HFFc6 (cell line): ENCODE measurements at places on chromosomes 7 and 10.

DNA sequence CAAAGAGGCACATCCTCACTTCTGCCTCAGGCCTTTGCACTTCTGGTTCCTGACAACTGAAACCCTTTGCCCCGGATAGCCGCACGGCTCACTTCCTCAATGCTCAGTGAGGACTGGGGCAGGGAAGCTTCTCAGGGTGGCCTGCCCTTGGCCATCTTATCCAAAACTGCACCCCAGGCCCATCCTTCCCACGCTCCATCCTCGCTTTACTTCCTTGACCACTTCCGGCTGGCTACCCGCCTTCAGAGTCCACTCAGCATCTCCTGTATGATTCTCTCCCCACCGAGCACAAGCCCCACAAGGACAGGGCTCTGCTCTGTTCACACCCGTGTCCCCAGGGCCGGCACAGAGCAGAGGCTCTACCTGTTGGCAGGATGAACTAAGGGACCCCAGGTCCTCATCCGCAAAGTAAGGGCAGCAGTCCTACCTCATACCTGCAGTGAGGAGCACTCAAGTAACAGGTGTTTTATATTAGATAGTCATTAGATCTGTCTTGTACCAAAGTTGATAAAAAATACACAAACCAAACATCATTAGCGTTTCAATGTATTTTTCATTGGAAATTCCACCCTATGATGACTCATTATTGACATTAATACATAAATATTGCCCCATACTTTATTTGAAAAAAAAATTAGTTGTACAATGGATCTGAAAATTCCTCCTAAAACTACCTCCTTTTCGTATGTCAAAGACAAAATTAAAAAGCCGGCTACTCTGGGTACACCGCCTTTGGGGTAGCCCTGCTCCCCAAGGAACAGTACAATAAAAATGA lies 35.0 kb downstream of the GNA12 start:
- DNase-seq = no peak
- no peak overlapping the region for H3K4me3 ChIP-seq
- 0 out of 2 replicates have a peak, but pooled peaks cover 3% of the 10 kb centered on the region for H3K27me3 ChIP-seq

- H3K36me3 ChIP-seq = peaks cover 14% of the 10 kb centered on the region
- peak; percentile 5 for DNase-seq
- H3K27ac ChIP-seq = no peak overlapping the region; the same call in 1 of the 2 replicates
- peaks cover 59% of the 10 kb centered on the region for H3K4me1 ChIP-seq
Measured at GRCh38 chr7:7793921-7794320, 75.5 kb upstream of the RPA3 start.

DNA sequence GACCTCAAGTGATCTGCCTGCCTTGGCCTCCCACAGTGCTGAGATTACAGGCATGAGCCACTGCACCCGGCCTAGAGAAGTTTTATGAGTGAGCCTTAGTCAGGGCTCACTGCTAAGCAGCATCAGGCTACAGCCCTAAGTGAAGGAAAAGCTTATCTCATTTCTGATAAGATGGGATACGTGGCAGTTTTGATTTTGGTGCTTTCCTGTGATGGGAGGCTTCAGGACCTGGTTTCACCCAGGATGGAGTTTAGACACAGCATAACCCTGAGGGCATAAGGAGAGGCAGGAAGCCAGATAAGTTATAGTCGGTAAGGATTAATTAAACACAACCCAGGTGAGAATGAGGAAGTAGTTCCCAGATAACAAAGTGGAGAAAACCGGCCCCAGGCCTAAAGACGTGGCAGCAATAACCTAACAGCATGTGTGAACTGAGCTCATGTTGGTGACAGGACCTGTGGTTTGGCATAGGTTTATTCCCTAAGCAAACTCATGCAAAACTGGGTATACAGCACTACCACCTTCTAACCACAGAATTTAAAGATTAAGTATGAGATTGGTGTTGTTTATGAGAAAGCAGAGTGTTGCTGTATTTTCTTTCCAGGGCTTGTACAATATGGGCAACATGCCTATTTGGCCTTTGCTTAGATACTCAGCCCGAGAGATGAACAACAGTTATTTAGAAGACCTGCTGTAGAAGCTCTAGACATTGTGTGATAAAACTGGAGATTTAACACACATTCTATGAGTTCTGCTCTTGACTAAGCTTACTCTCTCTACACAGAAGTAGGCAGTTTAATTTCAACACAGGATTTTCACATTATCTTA lies 119.4 kb downstream of the COL28A1 start:
- H3K36me3 ChIP-seq = no peaks in the 10 kb centered on the region
- no peak for DNase-seq
- peak overlapping the region; percentile 60; the same call in 1 of the 2 replicates for H3K27ac ChIP-seq
- H3K4me1 ChIP-seq = peaks cover 6% of the 10 kb centered on the region; the same call in 1 of the 2 replicates

- H3K4me1 ChIP-seq = peaks cover 46% of the 10 kb centered on the region
- DNase-seq = no peak
- H3K27me3 ChIP-seq = no peaks in the 10 kb centered on the region
- H3K36me3 ChIP-seq = no peaks in the 10 kb centered on the region
- no peak overlapping the region for H3K4me3 ChIP-seq
Measured at GRCh38 chr7:34322841-34323240, 335.2 kb upstream of the NPSR1 start.

DNA sequence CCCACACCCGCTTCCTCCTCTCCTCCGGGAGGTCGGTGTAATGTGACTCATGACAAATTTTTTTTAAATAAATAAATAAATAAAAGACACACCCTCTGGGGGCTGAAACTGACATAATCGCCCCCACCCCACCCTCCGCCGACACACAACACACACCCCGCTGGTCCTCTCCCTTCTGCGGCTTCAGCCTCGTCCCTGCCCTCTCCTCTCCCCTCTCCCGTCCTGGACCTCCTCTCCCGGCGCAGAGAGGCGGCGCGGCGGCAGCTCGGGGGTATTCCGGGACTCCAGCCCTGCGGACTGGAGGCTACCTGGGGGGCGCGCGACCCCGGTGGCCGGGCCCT lies 686 bp downstream of the ABI1 start:
- peak overlapping the region; percentile 96 for H3K27ac ChIP-seq
- H3K36me3 ChIP-seq = peaks cover 5% of the 10 kb centered on the region; the same call in 1 of the 2 replicates
- peaks cover 9% of the 10 kb centered on the region; the same call in 1 of the 2 replicates for H3K27me3 ChIP-seq
- peak overlapping the region; percentile 97 for H3K4me3 ChIP-seq
- DNase-seq = peak; percentile 72
- peaks cover 41% of the 10 kb centered on the region for H3K4me1 ChIP-seq

GRCh38 chr7:104029765-104030164 lies 40.3 kb upstream of the RELN start:
- DNase-seq = no peak
- no peak overlapping the region for H3K27ac ChIP-seq
- no peak overlapping the region for H3K4me3 ChIP-seq
- H3K36me3 ChIP-seq = no peaks in the 10 kb centered on the region

DNA sequence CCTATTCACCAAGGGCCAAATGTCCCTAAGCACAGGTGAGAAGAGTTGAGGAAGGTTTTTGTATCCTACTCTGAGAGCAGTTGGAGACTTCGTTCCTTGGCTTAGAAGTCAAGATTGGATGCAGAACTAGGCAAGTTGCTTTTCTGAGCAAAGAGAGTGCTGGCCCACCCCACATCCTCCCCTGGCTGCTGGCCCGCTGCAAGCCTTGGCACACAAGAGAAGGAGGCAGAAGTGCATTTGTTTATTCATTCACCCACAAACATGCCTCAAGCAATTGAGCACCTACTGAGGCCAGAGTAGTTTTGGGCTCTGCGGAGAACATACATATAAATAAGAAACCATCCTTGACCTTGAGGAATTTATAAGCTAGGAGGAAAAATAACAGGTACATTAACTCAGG lies 318.9 kb downstream of the KCNMA1 start:
- no peak for DNase-seq
- H3K27me3 ChIP-seq = peaks cover 2% of the 10 kb centered on the region; the same call in 1 of the 2 replicates
- H3K27ac ChIP-seq = no peak overlapping the region

DNA sequence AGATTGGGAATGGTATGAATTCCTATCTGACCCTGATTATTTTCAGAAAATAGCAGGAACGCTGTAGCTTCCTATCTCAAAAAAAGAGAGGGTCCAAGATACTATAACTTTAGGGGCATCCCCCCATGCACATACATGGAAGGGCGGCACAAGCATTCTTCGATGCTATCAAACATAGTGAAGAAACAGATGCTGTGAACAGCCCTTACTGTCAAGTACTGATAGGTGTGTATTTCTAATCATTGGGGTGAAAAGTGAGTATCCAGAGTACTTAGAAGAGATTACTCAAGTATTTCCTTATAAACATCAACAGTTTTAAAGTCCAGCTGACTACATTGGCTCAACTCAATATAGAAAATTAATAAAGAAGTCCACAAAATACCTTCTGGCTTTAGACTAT lies 17.0 kb upstream of the NUP42 start:
- no peaks in the 10 kb centered on the region for H3K4me1 ChIP-seq
- DNase-seq = no peak
- no peak overlapping the region for H3K4me3 ChIP-seq
- H3K27me3 ChIP-seq = no peaks in the 10 kb centered on the region
- H3K27ac ChIP-seq = no peak overlapping the region

DNA sequence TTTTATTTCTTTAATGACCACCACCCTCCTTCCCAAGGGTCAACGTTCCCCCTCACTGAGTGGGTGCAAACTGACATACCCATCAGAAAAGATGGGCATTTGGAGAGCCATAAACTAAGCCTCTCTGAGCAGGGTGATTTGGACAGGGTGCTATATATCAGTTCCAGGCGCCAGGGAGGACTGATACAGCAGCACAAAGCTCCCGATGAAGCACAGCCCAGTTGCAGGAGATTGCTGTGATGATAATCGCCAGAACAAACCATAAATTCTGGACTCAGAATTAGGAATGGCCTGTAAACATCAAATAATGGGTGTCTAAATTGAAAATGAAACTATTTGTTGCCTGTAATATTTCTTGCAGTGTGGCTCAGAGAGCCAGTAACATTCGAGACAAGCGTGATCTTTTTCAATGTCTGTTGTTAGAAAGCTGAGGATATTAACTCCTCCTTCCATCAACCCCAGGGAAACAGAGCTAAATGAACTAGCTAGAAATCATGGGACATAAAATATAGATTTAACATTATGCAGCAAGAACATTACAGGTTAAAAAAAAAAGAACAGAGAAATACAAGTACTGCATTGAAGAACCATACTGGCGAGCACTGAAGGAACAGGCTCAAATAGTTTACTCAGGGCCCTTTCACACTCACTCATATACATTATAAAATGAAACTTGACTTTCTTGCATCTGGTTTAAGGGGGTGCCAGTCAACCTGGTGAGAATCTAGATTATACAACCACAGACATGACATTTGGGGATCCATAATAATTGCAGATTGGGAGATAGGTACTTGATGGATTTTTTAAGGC lies 137.5 kb upstream of the LRRTM3 start:
- DNase-seq = no peak
- H3K27me3 ChIP-seq = no peaks in the 10 kb centered on the region
- peaks cover 22% of the 10 kb centered on the region for H3K4me1 ChIP-seq
- no peak overlapping the region for H3K4me3 ChIP-seq
- H3K27ac ChIP-seq = no peak overlapping the region

GRCh38 chr7:150396426-150396825 lies 17.3 kb downstream of the ZNF775 start:
- H3K4me1 ChIP-seq = peaks cover 56% of the 10 kb centered on the region
- peaks cover 2% of the 10 kb centered on the region; the same call in 1 of the 2 replicates for H3K27me3 ChIP-seq
- no peak overlapping the region for H3K4me3 ChIP-seq
- no peak for DNase-seq

- H3K27ac ChIP-seq = no peak overlapping the region
- no peak for DNase-seq
- no peaks in the 10 kb centered on the region for H3K4me1 ChIP-seq
- no peak overlapping the region for H3K4me3 ChIP-seq
Measured at GRCh38 chr7:98493030-98493778, 92.3 kb upstream of the BAIAP2L1 start.

DNA sequence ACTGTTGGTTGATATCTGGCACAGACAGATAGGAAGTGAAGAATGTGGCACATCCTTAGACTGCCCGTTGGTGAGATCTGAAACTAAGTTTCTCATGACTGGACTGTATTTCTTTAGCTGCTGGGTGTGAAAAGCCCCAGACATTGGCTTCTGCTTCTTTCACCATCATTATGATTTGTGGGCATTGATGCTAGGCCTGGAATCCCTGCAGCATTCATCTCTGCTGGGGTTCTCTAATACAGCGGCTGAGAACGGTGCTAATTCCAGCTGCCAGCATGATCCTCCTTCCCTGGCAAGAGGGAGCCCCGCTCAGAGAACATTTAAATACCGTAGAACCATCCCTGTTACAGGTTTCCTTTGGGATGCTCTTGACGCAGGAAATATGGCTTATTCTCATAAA lies 26.2 kb downstream of the RBM20 start:
- H3K27ac ChIP-seq = no peak overlapping the region
- H3K4me1 ChIP-seq = peaks cover 10% of the 10 kb centered on the region
- H3K4me3 ChIP-seq = no peak overlapping the region
- H3K27me3 ChIP-seq = peaks cover 44% of the 10 kb centered on the region
